RCC 7860 (cell line): ENCODE measurements at places on chromosomes 4 and X.

DNA sequence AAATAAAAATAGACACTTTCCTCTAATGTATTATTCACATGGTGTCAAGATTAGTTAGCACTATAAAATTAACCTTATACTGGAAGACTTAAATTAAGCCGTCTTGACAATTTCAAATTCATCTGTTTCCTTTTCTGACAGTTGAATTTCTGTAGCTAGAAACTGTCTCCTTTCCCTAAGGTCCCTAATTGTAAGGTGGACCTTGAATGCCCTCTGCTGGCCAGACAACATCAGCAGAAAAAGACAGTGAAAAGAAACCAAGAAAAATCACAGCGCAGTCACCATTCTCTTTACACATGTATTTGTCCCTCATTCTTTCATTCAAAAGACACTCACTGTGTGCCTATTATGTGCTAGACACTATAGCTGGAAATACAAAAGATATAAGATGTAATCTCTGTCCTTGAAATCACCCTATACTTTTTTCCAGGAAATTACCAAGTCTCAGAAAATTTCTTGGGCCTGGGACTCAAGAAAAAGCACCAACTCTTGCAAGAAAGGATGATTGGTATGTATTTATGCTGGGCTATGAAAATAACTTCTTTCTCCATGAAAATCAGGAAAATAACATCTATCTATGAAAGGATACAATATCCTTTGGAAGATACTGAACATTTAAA is 32.7 kb upstream of the AMBN start:
- peak; percentile 28 for DNase-seq

GRCh38 chr4:105894660-105895582 is at the start of gene NPNT:
NPNT (plus strand) TSS chr4:105895471; CDS start chr4:105895653, 182 bp downstream.
- DNase-seq = no peak

- DNase-seq = no peak
Observed at GRCh38 chrX:23666282-23666681, 1.0 kb upstream of the PRDX4 start.

- no peak for DNase-seq
Observed at GRCh38 chr4:181619651-181620050, 623.6 kb upstream of the TENM3 start.

DNA sequence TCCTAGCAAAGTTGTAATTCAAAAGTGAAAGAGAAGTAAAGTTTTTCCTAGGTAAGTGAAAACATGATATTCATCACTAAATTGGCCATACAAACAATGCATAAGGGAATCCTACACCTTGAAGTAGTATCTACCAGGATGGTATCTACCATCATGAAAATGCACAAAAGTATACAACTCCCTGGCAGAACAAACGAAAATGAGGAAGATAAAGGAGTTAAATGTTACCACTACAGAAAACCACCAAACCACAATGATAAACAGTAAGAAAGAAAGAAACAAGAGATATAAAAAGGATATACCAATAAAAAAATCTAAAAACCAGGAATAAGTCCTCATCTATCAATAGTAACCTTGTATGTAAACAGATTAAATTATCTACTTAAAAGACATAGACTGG is 26.9 kb downstream of the GK2 start:
- DNase-seq = no peak

DNA sequence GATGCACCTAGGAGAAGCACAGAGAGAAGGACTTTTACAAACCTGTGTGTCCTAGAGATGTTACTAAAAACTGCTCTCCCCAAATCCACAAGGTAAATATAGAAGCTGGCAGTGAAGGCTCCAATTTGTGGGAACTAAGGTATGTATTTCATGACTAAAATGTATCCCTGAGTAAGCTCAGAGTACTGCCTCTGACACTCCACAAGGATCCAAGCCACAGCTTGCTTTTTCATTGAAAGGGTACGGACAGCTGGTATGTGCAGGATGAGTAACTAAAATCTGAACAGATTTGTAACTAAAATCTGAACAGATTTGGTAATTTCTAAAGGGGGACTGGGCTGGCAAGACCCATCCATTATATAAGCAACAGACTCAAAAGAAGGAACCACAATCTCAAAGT is 187.6 kb downstream of the DCLK2 start:
- no peak for DNase-seq

DNA sequence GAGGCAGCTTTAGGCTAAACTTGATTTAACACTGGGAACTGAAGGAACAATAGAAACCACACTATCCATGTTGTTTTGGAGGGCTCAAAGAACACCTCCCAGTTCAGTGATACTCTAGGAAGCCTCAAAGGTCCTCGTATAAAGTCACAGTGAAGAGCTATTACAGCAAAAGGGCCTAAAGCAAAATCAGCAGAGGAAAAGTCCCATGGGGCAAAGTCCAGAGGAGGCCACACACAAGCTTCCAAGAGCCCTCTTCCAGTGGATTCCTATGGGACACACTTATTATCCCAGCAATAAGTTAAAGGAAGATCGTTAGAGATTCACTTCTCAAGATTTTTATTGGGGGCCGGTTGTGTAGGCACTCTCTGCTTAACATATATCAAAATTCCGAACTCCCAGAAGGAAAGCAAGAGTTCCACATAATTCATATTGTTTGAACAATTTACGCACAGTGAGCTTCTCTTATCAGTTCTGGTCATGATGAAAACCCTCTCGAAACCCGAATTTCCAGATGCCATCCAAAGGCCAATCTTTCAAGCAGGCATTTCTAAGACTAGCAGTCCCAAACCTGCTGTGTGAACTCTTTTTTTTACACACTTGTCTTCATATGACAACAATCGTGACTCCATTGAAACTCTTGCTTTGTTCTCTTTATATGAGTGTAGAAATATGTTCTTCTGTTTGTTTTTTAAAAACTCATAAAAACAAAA is 53.7 kb downstream of the ANXA5 start:
- DNase-seq = no peak

- DNase-seq = no peak
Observed at GRCh38 chr4:34280131-34280530, 1964.2 kb downstream of the ARAP2 start.

DNA sequence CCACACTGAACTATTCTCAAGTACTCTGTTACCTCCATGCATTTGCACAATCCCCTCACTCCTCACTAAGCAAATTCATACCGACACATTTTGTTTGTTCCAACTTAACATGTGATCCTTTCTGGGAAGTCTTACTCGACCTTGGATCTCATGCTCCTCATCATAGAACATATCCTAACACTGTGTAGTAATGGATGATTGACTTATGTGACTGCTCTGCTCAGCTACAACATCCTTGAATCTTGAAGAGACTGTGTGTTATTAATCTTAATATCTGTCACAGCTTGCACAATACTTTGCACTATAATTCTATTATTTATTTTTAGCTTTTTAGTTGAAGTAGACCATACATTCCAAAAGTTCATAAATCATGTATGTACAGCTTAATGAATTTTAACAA is 23.9 kb upstream of the TRPC3 start:
- DNase-seq = no peak
